ENCODE measurements at places on chromosomes 3 and 15. TPM values are rescaled to one million over a fixed set of nuclear protein-coding genes. Genes with fewer than 3 reads are reported as not detected.

Gene FETUB
- 0.07 TPM for polyA plus RNA-seq

Gene ANO10
- 9.3 TPM for polyA plus RNA-seq

DNA sequence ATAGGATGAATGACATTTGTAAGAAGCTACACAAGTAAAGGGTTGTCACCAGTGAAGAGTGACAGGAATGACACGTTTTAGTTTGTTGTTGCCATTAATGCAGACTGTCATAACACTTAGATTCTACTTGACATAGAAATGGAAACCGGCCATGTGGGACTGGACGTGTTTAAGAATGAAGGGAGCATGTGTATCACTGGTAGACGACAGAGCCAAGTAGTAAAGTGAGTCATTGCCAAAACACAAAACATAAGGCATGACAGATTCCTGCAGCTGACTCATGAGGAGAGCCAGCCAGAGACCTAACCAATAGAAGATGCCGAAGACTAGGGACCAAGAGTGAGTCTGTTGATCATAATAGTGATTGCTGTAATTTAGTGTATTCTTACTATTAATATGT lies 106.2 kb upstream of the PLAAT1 start:
- peak; percentile 18 for DNase-seq

GRCh38 chr3:35393901-35394799 lies 245.2 kb upstream of the ARPP21 start:
- no peak for DNase-seq

DNA sequence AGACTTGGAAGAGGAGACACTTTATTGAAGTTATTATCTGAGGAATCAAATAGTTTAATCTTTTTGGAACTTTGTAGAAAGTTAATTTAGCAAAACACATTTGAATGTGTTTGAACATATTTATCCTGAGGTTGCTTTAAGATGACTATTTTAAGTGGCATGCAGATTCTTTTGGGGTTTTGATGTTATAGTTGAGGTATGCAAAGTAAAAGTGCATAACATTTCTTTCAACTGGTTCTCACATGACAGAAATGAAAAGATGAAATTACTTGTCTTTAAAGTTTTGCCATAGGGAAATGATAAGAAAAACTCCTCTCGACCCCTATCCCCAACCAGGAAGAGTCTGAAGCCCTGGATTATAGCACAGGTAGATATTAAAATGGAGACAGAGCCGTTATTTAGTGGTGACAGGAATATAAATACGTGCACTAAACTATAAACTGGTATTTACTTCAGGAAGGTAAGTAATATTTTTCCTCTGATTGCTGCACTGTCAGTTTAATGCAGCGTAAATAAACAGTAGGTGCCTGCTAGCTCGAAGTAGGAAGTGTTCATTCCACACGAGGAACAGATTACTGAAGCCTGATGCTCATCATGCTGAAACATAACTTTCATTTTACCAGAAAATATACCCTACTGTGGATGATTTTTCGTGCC lies 15.1 kb upstream of the SATB1 start:
- DNase-seq = no peak
